ENCODE measurements at places on chromosomes 16 and 17.

- no peak for DNase-seq
Measured at GRCh38 chr17:47878203-47879027, 17.6 kb upstream of the SP2 start.

GRCh38 chr17:15662681-15663080 lies 21.4 kb downstream of the TRIM16 start:
- no peak for DNase-seq

GRCh38 chr16:67541391-67542263 lies 13.0 kb downstream of the RIPOR1 start:
- no peak for DNase-seq

DNA sequence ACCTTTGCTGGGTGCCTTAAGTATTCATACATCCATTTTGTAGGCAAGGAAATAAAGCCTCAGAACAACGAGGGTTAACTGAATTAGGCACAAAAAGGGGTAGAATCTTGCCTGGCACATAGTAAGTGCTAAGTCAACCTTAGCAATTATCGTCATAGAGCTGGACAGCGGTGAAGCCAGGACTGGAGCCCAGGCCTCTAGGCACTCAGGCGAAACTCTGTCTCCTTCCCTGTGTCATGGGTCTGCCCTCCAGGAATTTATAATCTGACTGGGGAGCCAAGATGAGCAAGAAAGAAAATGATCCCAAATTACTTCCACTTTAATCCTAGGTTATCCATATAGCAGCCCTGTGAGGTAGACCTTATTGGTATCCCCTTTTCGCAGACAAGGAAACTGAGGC lies 61.4 kb downstream of the KATNIP start:
- no peak for DNase-seq

DNA sequence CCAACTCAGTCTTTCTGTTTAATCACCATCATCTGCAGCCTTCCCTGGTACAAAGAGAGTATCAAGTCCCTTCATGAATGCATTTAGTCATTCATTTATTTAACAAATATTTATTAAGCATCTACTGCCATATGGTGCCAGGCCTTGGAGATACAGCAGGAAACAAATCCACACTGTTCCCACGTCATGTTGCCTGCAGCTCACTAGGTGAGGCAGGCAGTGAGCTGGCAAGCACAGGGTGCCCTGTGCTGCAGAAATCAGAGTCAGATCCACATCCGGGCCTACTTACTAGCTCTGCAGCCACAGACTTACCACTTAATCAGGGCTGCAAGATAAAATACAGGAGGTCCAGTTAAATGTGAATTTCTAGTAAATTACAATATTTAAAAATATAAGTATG lies 38.5 kb upstream of the CES5A start:
- no peak for DNase-seq

- DNase-seq = no peak
Measured at GRCh38 chr16:63192980-63193379, 1156.7 kb upstream of the CDH8 start.

- DNase-seq = no peak
Measured at GRCh38 chr16:4663777-4664465, 29.4 kb upstream of the NUDT16L1 start.

DNA sequence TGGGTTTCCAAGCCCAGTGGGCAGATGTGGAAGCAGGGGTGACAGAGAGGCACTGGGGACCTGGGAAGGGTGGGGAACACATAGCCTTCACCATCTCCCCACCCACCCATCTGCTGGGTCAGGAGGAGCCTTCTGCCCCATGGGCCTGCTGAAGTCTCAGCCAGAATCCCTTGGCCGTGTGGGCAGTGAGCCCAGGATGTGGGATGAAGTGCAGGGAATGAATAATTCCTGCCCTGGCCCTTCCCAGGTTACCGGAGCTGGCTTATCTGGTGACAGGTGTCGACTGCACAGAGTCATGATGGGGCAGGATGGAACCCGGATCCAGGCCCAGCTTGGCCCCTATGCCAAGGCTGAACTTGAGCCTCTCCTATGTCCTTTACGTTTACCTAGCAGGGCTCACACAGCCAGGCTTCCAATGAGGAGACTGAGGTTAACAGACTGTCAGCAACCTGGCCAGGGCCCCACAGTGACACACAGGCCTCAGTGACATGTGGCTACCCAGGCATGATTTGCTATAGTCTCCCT lies 17.5 kb downstream of the ATP2A3 start:
- DNase-seq = no peak

- no peak for DNase-seq
Measured at GRCh38 chr16:2963074-2963722, 877 bp upstream of the KREMEN2 start.

DNA sequence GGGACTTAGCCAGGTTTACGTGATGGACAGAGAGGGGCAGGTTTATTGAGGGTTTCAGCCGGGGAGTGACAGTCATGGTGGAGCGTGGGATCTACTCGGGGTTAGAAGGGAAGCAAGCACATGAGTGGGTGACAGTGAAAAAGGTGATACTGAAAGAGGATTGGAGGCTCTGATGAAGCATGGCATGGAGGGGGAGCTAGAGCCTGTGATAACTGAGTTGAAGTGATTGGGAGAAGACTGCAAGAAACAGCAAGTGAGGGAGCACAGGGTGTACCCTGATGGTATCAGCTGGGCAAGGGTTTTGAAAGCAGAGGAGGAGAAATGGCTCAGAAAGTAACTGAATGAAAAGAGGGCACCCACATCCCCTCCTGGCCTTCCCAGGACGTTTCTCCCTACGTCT lies 6.7 kb upstream of the KSR1 start:
- DNase-seq = no peak

- DNase-seq = no peak
Measured at GRCh38 chr17:71633391-71633849, 487.4 kb upstream of the SOX9 start.

GRCh38 chr17:69912805-69913204 lies 162.2 kb upstream of the KCNJ16 start:
- no peak for DNase-seq

GRCh38 chr17:76716146-76716838 lies 5.5 kb upstream of the MXRA7 start:
- DNase-seq = no peak

- no peak for DNase-seq
Measured at GRCh38 chr16:78130083-78130608, 30.7 kb downstream of the WWOX start.

GRCh38 chr16:70392606-70393005 lies 45.9 kb downstream of the DDX19A start:
- no peak for DNase-seq

- DNase-seq = no peak
Measured at GRCh38 chr17:44848257-44848795, 643 bp downstream of the HIGD1B start.

GRCh38 chr16:27452569-27453493 lies 50.9 kb downstream of the IL21R start:
- DNase-seq = no peak
